ENCODE measurements at places on chromosomes 5 and 9.
A peak's percentile ranks its signal among the peaks of the same experiment; 100 is the strongest.

DNA sequence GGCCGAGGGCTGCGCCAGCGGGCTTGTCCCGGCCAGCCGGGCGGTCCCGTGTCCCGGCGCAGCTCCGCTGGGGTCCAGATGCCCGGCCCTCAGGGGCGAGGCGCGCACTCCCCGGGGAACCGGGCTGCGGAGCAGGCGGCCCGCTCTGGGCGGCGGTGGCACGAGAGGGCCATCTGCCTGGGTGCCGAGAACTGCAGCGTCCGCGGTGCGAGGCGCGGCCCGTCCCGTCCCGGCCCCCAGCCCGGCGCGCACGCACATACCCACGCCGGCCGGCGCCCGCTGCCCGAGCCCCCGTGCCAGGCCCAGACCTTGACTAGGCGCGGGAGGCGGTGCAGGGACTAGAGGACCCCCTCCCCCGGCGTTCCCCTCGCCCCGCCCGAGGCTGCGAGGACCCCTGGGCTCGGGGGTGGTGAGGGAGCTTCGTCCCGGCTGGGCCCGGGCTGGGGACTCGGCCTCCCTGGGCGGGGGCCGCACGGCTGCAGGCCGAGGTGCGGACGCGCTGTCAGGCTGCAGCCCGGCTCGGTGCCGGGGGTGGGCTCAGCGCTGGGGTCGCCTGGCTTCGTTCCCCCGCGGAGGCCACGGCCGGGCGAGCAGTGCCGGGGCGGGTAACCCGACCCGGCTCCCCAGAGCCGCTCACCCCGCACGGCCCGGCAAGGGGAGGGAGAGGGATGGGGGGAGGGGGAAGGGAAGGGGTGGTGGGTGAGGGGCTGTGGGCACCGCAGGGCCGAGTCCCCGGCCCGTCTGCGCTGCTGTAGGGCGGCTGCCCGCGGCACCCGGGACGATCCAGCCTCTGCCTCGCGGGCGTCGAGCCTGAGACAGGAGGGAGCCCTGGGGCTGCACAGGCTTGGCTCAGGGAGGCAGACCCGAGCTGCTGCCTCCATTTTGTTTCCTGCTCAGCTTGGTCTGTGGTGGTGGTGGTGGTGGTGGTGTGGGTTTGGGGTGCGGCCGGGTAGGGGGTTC, 1.2 kb upstream of the NSD1 start:
- peak; percentile 60 for DNase-seq

DNA sequence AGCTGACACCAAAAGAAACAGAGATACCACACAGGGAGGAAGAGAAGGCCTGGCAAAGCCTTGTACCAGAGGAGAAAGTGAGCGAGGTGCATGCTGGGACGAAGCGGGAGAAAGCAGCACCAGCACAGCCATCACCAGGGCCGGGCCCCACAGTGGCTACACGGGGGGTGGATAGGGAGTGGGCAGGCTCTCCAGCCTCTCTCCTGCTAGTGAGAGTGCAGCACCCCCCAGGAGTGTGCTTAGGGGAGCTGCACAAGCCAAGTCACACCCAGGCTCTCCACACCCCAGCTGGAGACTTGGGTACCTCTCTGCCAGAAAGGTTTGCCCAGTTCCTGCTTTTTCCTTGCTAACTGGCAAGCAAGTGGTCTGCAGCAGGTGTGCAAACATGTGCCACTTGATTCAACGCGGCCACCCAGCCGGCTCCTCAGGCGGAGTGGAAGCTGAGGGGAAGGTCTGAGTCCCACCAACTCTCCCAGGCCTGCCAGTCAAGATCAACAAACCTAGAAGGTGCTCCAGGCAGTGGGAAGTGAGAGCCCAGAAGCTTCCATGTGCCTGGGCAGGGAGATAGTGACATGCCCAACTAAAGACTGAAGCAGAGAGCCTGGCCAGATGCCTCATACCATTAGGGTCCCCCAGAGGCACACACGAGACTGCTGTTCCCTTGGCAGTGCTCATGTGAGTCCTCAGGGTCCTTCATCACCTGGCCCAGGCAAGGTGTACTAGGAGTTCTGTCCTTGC, 39.9 kb downstream of the BICD2 start:
- DNase-seq, result no peak

DNA sequence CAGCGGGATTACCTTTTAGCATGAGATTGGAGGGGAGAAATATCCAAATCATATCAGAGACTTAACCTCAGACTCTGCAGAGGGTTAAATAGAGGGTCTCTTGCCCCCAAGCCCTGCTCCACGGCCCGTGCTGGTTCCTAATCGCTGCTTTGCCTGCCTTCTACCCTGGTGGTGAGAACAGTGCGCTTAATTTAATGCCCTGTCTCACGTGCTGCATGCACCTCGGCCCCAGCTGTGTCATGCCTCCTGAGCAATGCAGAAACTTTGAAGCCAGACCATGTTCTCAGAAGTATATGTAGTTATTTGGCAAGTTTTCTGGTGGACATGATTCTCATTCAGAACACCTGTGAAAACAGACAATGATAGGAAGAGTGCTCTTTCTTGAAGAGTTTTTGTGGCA, 1.4 kb downstream of the OTULIN start:
- no peak for DNase-seq

- no peak for DNase-seq
Measured at GRCh38 chr5:34656700-34657273, 659 bp downstream of the RAI14 start.
